ENCODE measurements at places on chromosomes 1 and 21. TPM values are rescaled to one million over a fixed set of nuclear protein-coding genes. Genes with fewer than 3 reads are reported as not detected.
A peak's percentile ranks its signal among the peaks of the same experiment; 100 is the strongest.

- no peaks in the 10 kb centered on the region for H3K27me3 ChIP-seq
- DNase-seq = no peak
- no peak overlapping the region for H3K27ac ChIP-seq
- peaks cover 32% of the 10 kb centered on the region for H3K4me1 ChIP-seq
- H3K4me3 ChIP-seq = no peak overlapping the region
- no peaks in the 10 kb centered on the region for H3K36me3 ChIP-seq
Measured at GRCh38 chr1:31991182-31991581, 22.5 kb upstream of the KHDRBS1 start.

GRCh38 chr1:43776043-43776761 lies 68.9 kb downstream of the ST3GAL3 start:
- no peak for DNase-seq
- H3K27me3 ChIP-seq = no peaks in the 10 kb centered on the region
- peaks cover 37% of the 10 kb centered on the region for H3K36me3 ChIP-seq
- H3K4me1 ChIP-seq = peaks cover 19% of the 10 kb centered on the region
- no peak overlapping the region for H3K4me3 ChIP-seq
- no peak overlapping the region for H3K27ac ChIP-seq

DNA sequence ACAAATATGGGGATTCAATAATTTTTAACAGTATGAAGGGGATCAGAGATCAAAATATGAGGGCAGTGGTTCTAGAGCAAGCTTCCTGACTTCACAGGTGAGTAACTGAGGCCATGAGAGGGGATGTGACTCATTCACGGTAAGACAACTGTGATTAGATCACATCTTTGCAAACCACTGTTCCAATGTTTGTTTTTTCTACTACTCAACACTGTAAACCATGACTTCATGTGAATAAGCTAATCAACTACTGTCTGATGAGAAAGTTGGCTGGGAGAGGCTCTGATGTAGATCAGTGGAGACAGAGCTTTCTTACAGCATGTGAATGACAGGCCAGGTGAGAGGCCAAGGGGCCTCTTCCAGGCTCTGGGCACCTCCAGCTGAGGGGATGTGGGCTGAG lies 84.7 kb downstream of the BRINP2 start:
- H3K27me3 ChIP-seq = no peaks in the 10 kb centered on the region
- no peak overlapping the region for H3K4me3 ChIP-seq
- DNase-seq = no peak
- no peak overlapping the region for H3K27ac ChIP-seq
- H3K4me1 ChIP-seq = no peaks in the 10 kb centered on the region

DNA sequence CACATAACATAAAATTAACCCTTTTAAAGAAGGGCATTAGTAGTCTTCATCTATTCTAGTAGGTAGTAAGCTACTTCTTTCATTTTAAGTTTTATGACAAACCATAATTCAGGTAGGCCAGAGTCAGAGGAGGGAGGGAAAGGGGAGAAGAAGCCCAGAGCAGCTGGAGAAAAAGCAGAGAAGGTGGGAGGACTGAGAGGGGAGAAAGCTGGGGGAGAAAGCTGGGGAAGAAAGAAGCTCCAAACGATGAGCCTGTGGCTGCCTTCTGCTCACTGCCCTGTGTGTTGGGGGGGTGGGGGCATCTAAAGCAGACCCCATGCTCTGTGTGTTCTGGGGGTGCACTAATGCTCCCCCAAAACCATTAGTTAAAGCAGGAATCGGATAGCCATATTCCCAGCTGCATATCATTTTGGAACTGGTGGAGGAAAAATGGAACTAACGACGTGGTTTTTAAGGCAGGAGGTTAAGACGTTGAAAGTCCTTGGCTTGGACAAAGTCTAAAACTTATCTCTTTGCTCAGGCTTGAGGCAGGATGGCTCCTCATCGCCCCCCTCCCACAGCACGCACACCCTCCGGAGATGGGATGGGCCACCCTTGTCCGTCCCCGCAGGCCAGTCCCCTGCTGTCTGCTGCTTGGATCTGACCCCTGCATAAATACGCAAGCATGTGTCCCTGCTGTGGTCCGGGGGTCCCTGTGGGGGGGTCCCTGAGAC lies 184.2 kb downstream of the DYRK1A start:
- H3K4me1 ChIP-seq = peaks cover 5% of the 10 kb centered on the region
- DNase-seq = no peak
- H3K36me3 ChIP-seq = no peaks in the 10 kb centered on the region
- no peak overlapping the region for H3K27ac ChIP-seq
- H3K27me3 ChIP-seq = peaks cover 5% of the 10 kb centered on the region

DNA sequence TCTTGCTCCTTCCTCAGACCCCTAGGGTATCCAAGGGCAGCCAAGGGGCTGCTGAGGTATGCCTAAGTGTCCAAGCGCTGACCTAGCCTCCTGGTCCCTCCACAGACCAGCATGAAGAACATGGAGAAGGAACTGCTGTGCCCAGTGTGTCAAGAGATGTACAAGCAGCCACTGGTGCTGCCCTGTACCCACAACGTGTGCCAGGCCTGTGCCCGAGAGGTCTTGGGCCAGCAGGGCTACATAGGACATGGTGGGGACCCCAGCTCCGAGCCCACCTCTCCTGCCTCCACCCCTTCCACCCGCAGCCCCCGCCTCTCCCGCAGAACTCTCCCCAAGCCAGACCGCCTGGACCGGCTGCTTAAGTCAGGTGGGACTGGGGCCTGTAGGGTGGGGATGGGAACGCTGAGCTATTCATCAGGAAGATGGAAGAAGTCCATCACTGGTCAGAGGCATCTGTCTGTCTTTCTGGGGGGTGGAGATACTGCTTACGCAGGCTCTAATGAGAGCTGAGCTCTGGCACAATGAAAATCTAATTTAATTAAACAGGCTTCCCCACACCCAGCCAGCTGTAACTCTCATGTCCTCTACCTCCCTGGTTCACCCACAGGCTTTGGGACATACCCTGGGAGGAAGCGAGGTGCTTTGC lies 1.8 kb downstream of the TRIM46 start:
- no peaks in the 10 kb centered on the region for H3K27me3 ChIP-seq
- H3K27ac ChIP-seq = no peak overlapping the region
- peaks cover 11% of the 10 kb centered on the region for H3K36me3 ChIP-seq
- H3K4me3 ChIP-seq = peak overlapping the region; percentile 96
- H3K4me1 ChIP-seq = peaks cover 29% of the 10 kb centered on the region

DNA sequence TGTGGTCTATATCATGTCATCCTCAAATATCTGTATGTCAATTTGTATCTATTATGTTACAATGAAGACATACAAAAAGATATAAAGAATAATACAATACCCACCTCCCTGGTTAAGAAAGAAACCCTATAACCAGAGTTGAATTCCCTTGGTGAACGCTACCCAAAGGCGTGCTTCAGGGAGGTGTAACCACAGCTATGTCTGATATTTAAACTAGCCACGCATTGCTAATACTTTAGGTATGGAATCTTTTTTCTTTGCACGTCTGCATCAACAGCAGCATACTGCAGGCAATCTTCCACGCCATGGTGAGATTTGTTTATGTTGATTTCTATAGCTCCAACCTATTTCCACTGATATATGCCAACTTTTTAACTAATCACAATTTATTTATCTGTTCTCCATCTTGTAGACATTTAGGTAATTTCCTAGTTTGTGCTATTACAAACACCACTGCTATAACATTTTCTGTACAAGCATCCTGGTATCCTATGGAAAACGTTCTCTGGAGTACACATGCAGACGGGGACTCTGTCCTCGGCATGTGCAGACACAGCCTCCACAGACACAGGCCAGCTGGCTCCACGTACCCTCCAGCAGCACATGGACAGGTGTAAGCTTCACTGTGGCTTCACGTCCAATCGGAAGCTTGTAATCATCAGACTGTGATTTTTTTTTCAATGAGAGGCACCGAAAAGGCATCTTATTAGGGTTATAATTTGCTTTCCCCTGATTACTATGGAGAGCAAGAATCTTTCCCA lies 58.5 kb downstream of the HSF2BP start:
- H3K27me3 ChIP-seq = peaks cover 10% of the 10 kb centered on the region
- no peak overlapping the region for H3K4me3 ChIP-seq
- H3K4me1 ChIP-seq = peaks cover 16% of the 10 kb centered on the region
- no peak overlapping the region for H3K27ac ChIP-seq

DNA sequence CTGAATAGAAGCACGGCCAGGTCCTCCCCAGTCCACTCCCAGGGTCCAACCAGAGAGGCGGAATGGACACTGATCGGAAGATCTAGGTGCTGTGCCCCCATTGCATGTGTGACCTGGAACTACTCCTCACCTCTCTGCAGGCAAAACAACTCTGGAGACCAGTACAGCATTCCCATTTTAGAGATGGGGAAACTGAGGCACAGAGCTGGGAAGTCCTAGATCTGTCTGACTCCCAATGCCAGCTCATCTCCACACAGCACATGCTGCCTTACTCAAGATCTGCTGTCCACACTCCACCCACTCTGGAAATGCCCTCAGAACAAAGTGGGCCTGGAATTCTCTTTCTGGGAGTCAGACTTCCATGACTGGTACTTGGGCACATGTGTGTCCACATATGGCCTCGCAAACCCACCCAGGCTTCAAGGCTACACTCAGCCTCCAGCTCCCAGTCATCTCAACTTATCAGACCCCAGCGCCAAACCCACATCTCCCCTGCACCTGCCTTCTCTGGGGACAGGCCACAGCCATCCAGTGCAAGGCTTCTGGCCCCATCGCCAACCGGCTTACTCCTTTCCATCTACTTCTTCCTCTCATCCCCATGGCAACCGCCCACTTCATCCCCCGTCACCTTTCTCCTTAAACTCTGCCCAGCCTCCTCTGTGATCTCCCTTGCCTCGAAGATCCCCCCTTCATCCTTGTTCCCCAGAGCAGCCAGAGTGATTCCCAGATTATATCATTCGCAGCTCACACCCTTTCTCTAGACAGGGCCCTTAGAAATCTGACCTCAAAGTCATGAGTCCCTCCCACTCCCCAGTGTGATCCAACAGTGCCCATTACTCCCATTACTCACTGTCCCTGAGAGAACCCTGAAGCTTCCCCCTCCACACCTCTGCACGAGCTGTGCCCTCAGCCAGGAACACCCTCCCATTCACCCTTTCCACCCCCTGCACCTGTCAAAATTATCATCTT lies 2.7 kb downstream of the COL8A2 start:
- H3K27ac ChIP-seq = no peak overlapping the region
- no peak overlapping the region for H3K4me3 ChIP-seq
- H3K4me1 ChIP-seq = peaks cover 8% of the 10 kb centered on the region
- no peaks in the 10 kb centered on the region for H3K36me3 ChIP-seq
- H3K27me3 ChIP-seq = peaks cover 34% of the 10 kb centered on the region

DNA sequence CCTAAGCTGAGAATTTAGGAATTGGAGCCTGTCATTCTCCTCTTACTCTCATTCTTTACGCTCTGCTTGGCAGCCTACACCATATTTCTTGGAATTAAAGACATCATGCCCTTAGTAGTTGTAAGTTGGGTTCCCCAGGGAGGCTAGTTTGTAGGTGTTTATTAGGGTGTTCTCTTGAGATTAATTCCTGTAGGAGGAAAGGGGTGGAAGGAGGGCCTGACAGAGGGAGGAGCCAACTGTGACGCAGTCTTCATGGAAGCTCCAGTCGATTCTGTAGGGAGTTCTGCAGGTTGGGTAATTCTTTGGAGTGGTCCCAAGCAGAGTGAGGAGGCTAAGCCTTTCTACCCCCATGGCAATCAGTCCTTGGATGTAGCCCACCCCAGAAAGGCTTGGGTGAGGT lies 111.4 kb downstream of the HHAT start:
- no peak overlapping the region for H3K27ac ChIP-seq
- no peak overlapping the region for H3K4me3 ChIP-seq
- H3K27me3 ChIP-seq = no peaks in the 10 kb centered on the region
- H3K4me1 ChIP-seq = no peaks in the 10 kb centered on the region
- no peaks in the 10 kb centered on the region for H3K36me3 ChIP-seq

GRCh38 chr1:108719656-108720435 lies 7.1 kb downstream of the FNDC7 start:
- H3K36me3 ChIP-seq = no peaks in the 10 kb centered on the region
- no peak for DNase-seq
- H3K4me1 ChIP-seq = peaks cover 1% of the 10 kb centered on the region

DNA sequence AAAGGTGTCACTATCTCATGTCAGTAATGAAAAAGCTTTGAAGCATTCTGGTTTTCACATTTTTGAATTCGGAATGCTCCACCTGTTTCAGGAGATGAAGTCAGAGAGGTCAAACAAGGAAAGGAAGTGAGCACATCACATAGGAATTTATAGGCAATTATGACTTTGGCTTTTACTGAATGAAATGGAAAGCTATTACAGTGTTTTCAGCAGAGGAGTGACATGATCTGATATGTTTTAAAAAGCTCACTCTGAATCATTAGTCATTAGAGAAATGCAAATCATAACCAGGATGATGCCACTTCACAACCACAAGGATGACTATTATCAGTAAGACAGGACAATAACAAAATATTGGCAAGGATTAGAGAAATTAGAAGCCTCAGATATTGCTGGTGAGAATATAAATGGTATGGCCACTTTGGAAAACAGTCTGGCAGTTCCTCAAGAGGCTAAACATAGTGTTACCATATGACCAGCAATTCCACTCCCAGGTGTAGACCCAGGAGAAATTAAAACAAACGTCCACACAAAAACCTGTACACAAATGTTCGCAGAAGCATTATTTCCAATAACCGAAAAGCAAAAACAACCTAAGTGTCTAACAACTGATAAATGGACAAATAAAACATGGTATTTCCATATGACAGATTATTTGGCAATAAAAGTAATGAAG lies 7.5 kb downstream of the TAF1A start:
- peaks cover 50% of the 10 kb centered on the region for H3K36me3 ChIP-seq
- H3K27me3 ChIP-seq = no peaks in the 10 kb centered on the region
- no peak for DNase-seq
- peaks cover 13% of the 10 kb centered on the region for H3K4me1 ChIP-seq
- H3K27ac ChIP-seq = no peak overlapping the region

GRCh38 chr1:14650951-14651350 lies 52.5 kb downstream of the KAZN start:
- no peak overlapping the region for H3K4me3 ChIP-seq
- H3K27me3 ChIP-seq = no peaks in the 10 kb centered on the region
- H3K36me3 ChIP-seq = no peaks in the 10 kb centered on the region
- H3K27ac ChIP-seq = no peak overlapping the region
- DNase-seq = no peak

- H3K4me3 ChIP-seq = no peak overlapping the region
- H3K27me3 ChIP-seq = peaks cover 3% of the 10 kb centered on the region
- no peak overlapping the region for H3K27ac ChIP-seq
- no peaks in the 10 kb centered on the region for H3K36me3 ChIP-seq
- no peak for DNase-seq
Measured at GRCh38 chr21:42047821-42048613, 23.1 kb upstream of the UMODL1 start.

NCSTN gene
- 67.1 TPM for total RNA-seq

FAM163A gene
- not detected for total RNA-seq

IFI6 gene
- 357 TPM for total RNA-seq

FMO2 gene
- total RNA-seq = not detected

SOD1 gene
- 215 TPM for total RNA-seq

CLEC20A gene
- total RNA-seq = not detected

KCNE1 gene
- total RNA-seq = not detected

RNF19B gene
- total RNA-seq = 22.4 TPM

HES3 gene
- not detected for total RNA-seq

BACE2 gene
- 5.2 TPM for total RNA-seq

DPYD gene
- total RNA-seq = 42.3 TPM
